ENCODE measurements at places on chromosomes 3 and 15.

DNA sequence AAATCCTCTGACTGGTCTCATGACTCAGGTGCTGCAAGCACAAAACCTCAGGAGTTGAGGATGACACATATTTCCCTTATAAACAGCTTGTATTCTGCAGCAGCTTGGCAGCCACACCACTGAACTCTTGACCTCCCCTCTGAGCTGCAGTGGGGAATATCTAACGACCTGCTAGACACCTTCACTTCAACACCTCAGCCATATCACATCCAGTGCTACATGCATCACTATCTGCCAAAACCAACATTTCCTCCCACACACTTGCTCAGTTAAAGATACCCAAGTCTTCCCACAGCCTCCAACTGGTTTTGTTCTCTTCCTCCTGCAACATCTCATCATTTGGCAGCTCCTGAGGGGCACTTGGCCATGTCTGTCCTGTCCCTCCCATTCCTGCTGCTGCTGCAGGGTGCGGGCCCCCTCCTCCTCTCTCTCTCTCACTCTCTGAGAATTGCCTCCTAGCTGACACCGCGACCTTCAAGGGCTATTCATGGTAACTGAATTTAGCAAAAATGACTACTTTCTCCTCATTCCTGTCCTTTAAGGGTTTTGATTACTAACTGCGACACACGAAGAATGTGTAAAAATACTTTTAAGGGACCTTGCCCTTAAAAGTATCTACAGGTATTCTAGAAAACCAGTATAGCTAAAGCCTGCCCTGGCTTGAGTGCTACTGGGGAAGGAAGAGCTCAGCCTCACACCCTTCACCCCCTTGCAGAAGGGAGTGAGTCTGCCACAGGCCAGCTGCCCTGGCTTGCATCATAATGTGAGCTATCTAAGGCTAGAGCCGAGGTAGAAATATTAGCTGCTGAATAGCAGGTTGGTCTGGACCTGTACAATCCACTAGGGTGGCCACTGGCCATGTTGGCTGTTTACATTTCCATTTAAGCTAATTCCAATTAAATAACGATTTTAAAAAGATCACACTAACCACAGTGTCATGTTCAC lies 5.0 kb upstream of the CCR9 start:
- DNase-seq, result no peak

- no peak for DNase-seq
Measured at GRCh38 chr15:67835297-67836133, 4.3 kb downstream of the RNU6-1 start.

- DNase-seq, result peak; percentile 2
Measured at GRCh38 chr15:76178296-76179000, 118.7 kb downstream of the TMEM266 start.

GRCh38 chr3:56536735-56537134 lies 20.2 kb upstream of the CCDC66 start:
- DNase-seq, result no peak

DNA sequence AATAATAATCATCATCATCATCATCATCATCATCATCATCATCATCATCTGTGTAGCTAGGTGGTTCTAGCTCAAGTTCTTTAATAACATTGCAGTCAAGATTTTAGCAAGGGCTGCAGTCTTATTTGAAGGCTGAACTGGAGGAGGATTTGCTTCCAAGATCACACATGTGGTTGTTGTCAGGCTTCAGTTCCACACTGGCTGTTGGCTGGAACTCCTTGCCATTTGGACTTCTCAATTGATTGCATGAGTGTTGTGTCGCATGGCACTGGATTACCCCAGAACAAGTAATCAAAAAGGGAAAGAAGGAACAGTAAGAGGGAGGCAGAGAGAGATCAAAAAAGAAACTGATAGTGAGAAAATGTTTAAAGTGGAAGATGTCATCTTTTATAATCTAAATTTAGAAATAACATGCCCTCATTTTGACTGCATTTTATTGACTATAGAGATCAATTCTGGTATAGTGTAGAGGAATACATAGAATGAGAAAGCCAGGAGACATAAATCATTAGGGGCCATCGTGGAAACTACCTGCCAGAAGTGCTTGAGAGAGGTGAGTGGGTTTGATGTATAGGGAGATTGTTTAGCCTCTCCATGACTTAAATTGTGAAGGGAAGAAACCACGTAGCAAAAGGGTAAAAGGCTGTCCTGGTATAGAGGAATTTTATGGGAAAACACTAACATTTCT lies 346.6 kb upstream of the RBMS3 start:
- DNase-seq, result no peak

DNA sequence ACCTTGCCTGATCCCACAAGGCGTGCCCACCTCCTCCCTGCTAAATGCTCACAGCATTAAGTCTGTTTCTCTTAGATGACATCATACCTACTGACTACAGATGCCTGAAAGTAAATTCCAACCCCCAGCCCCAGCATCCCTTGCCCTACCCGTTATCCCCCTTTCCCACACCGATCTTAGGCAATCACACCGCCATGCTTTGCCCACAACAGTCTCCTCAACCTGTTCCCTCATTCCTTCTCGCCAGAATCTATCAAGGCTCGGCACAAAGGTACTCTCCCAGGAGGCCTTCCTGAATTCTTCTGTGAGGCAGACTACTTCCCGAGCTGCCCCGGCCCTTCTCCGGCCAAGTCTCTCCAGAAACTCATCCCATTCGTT lies 789 bp upstream of the SEC61A1 start:
- DNase-seq, result peak; percentile 71

DNA sequence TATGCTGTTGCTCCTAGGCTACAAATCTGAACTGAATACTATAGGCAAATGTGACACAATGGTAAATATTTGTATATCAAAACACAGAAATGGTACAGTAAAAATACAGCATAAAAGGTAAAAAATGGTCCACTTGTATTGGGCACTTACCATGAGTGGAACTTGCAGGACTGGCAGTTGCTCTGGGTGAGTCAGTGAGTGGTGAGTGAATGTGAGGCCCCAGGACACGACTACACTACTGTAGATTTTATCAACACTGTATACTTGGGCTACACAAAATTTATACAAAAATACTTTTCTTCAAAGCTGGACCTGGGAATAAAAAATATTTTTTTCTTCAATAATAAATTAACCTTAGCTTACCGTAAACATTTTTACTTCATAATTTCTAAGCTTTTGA lies 41.6 kb upstream of the DUT start:
- no peak for DNase-seq

DNA sequence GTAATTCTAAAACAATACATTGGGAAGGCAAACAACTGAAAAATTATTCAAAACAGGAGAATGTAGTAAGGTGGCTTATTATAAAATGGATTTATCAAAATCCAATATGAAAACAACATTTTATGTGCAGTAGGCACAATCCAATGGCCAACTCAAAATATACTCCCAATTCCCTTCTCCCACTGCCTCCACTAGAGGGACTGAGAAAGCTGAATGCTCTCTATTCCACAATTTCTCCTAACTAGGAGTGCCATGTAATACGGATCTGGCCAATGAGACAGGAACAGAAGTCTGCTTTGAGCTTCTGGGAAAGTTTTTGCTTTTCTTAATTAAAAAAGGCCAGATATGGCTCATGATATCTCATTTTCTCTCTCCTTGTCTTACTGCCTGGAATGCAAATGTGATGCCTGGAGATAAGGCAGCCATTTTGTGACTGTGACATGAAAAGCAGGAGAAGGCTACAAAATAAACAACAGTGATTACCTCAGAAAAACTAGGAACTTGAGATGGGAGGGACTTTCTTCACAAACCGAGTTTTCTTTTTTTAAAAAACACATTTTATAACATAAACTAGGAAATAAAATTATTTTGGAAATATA lies 18.8 kb upstream of the VGLL4 start:
- no peak for DNase-seq

- DNase-seq, result peak; percentile 50
Measured at GRCh38 chr3:149487598-149488197, 13.2 kb downstream of the TM4SF4 start.

DNA sequence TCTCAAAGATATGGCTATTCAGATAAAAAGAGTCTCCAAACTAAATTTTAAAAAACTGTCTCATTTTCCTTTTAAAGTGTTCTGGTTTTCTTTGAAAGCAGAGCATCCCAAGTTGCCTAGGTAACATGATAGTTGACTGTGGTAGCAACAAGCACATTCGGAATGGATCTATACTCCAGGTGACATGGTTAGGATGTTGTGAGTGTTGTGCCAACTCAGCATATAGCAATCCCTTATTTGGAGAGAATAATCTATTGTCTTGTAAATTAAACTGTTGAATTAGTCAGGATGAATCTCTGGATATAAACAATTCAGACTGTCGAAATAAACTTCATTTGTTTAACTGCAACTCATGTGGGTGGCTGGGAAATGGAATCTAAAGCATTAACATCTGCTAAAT lies 418.6 kb downstream of the TUSC7 start:
- DNase-seq, result no peak

GRCh38 chr3:134054881-134055280 lies 25.2 kb upstream of the SLCO2A1 start:
- DNase-seq, result no peak

GRCh38 chr3:42012935-42013690 lies 51.2 kb upstream of the ULK4 start:
- peak; percentile 68 for DNase-seq

- no peak for DNase-seq
Measured at GRCh38 chr15:59295261-59296001, 77.2 kb downstream of the MYO1E start.

GRCh38 chr3:58000306-58001085 lies 7.7 kb upstream of the FLNB start:
- DNase-seq, result no peak

DNA sequence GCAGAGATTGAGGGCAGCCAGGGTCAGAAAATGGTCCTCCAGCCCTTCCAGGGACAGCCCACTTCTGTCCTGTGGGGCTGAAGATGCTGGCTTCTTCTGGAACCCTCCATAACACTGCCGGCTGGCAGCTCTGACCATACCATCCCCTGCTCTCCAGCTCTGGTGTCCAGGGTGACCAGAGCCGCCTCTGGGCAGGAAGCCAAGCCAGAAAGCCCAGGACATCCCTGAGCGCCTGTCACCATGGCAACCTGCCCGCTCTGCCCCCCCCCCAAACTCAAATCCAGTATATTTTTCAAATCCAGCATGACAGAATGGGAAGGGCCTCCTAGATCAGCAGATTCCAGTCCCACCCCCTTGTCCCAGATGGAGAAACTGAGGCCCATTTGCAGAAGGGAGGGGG lies 420 bp upstream of the TMIE start:
- DNase-seq, result peak; percentile 73

GRCh38 chr15:30859091-30859874 lies 44.4 kb upstream of the FAN1 start:
- no peak for DNase-seq

GRCh38 chr3:167887096-167887495 lies 151.6 kb downstream of the SERPINI1 start:
- no peak for DNase-seq

DNA sequence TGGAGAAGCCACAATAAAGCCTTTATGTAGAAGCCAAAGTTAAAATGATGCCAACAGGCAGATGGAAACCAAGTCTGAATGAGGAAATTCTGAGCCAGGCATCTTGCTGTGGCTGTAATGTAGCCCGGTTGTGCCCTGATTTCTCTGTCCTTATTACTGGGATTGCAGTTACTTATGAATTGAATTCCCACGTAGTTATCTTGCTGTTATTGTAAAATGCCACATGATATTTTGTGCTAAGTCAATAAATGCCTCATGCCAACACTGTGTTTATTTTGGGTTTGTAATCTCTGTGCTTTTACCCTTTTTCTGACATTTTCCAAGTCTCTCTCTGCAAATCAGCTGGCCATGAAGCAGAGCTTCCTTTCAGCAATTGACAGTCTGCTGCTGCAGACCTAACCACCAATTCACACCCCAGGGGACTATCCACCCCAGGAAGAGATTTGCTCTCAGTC lies 486.1 kb upstream of the GOLIM4 start:
- peak; percentile 69 for DNase-seq

- no peak for DNase-seq
Measured at GRCh38 chr3:46478341-46478740, 13.6 kb upstream of the LTF start.

DNA sequence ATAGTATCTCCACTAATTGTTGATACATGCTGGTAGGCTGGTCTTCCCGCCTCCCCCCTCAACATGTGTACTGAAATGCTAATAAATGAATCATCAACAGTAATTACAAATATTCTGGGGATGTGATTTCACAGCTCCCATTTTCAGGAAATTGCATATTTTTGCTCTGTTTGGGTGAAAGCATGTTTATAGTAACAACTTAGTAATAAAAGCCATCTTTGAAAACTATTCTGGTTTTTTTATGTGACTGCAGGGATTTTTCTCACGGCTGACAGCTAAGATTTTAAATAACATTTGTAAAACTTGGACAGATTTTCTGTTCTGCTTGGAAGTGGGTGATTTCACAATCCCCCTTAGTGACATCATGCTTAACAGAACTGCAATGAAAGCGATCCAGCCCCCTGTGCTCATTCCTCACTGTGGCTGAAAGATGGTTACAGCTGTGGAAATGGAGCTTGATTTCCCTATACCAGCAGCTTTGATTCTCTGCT lies 25.6 kb upstream of the FAM174B start:
- no peak for DNase-seq

DNA sequence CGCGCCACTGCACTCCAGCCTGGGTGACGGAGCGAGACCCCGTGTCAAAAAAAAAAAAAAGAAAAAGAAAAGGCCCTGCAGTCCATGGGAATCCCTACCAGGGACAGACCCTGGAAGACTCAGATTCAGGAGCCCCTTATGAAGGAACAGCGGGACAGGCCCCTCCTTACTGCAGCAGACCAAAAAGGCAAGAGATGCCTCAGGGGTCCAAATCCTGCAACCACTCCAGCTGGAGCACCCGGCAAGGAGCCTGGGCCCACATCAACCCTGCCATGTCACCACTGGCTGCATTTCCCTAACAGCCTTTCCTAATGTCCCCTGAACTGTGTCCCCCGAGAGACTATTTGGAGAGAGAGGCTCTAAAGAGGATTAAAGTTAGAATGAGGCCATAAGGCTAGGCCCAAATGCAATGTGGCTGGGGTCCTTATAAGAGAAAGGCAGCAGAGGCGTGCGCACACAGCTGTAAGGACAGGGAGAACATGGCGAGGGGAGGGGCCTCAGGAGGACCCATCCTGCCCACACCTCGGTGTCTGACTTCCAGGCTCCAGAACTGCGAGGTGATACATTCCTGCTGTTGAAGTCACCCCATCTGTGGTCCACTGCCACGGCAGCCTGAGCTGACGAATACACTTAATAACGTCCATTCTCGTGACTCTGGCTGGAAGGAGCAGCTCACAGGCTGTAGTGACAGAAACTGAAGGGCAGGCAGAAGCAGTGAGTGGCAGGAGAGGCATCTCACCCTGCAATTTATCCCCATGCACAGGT lies 78.1 kb downstream of the ATP10A start:
- DNase-seq, result no peak

GRCh38 chr15:52083603-52084002 lies 29.0 kb downstream of the BCL2L10 start:
- no peak for DNase-seq

DNA sequence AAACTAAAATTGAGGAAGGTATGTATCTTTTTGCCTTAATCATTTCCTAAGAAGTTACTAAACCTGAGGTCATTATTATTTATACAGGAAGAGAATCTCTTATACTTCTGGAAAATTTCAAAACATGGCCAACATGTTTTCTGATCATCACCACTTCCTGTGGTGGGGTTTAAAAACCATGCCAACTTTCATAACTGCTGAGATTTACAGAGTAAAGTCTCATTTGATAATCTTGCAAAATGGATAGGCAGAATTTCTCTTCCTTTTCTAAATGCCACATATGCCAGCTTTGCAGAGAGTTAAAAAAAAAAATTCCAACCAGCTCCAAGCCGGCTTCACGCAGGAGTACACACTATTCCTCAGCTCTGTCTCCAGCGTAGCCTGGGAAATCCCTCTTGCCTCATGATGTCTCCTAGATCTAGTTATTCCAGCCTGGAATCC lies 124.3 kb upstream of the SPRED1 start:
- DNase-seq, result no peak
